ENCODE measurements at places on chromosomes 11 and 22. TPM values are rescaled to one million over a fixed set of nuclear protein-coding genes. Genes with fewer than 3 reads are reported as not detected.
A peak's percentile ranks its signal among the peaks of the same experiment; 100 is the strongest.

PLEKHB1 gene
- total RNA-seq, result 21.0 TPM

BMAL1 gene
- 20.6 TPM for total RNA-seq

GDPD4 gene
- total RNA-seq, result not detected

DNA sequence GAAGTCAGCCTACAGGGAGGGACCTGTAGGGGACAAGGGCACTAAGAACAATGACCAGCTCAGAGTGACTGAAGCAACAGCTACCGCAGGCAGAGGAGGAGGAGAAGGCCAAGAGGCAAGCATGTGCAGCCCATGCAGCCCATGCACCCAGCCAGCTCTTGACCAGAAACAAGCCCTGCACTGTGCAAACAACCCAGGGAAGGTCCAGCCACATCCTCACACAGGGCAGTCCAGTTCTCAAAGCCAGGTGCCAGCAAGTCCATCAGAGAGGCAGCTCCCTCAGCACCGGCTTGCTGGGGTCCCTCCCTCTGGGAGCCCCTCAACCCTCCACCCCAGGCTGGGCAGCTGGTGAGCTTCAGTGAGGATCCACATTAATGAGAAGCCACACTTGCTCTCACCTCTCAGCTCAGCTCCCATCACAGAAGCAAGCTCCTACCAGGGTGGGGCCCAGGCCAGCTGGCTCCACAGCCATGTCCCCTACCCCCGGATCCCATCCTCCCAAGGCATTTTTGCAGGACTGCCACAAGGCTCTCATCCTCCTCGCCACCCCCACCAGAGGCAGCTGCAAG lies 7.1 kb downstream of the DGCR2 start:
- no peak for DNase-seq

GRCh38 chr22:37643225-37643847 lies 3.9 kb downstream of the SH3BP1 start:
- peak; percentile 87 for DNase-seq

DNA sequence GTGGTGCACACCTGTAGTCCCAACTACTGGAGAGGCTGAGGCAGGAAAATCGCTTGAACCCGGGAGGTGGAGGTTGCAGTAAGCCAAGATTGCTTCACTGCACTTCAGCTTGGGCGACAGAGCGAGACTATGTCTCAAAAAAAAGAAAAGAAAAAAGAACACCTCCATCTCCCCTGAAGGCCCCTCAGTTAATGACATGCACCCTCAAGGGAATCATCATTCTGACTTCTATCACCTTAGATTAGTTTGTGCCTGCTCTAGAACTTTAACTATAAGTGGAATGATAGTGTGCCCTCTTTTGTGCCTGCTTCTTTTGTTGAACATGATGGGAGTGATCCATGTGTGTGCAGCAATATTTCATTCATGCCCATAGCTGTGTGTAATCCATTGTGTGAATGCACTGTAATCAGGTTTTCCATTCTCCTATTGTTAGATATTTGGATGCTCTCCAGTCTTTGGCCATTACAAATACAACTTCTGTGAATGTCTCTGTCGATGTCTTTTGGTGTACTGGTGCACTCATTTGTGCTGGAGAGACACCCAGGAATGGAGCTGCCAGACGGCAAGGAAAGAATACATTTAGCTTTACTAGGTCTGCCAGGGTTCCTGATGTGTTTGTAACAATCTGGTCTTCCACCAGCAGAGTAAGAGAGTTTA lies 883 bp upstream of the VPREB3 start:
- DNase-seq, result no peak

GRCh38 chr11:134366254-134366653 lies 34.5 kb downstream of the GLB1L2 start:
- DNase-seq, result no peak

- no peak for DNase-seq
Observed at GRCh38 chr11:27672836-27673464, 27.3 kb downstream of the BDNF start.

DNA sequence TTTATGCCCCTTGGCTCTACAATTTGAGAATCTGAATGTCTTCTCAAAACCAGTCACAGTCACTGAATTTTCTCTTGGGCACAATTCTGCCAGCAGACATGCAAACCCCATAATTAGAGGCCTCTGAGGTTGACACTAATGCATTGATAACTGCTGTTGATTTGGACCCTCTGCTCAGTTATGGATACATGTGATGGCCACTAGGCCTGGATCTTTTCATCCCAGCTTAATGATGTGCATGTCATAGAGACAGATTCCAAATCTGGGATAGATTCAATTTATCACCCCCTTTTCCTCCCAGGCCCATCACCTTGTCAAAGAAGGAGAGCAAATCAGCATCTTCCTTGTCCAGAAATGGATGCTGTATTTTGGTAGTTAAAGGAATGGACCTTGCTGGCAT lies 92.2 kb downstream of the C11orf91 start:
- no peak for DNase-seq

- no peak for DNase-seq
Observed at GRCh38 chr11:80320765-80321164, 879.9 kb upstream of the TENM4 start.

DNA sequence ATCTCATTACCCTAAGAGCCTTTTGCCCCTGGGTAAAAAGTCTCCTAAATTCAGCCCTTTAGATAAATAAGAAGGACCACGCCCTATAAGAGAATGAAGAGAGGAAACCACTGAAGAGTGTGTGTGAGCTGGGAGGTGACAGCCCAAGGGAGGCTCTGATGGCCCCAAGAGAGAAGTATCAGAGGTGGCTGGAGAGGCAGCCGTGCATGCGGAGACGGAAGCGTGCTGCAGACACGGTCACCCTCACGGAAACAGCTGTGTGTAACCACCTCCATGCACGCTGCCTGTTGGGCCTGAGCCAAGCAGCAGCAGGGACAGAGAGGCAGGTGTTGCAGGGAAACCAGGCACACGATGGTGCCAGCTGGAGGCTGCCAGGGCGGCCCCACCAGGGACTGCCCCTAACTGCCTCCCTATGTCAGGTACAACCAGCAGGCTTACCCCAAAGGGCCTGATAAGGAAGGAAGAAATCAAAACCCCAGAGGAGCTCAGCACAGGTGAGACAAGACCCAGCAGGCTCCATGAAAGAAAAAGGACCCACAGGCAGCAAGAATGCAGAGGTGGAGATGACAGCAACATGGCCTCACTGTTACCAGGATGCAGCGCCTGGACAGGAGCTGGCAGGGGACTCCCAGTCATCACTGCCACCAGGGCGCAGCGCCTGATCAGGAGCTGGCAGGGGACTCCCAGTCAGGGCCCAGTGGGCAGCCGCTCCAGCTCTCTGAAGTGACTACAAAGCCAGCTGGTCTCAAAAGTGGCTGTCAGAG lies 7.8 kb downstream of the LARGE2 start:
- peak; percentile 87 for DNase-seq

GRCh38 chr11:111091321-111091938 lies 154.1 kb upstream of the POU2AF2 start:
- no peak for DNase-seq

DNA sequence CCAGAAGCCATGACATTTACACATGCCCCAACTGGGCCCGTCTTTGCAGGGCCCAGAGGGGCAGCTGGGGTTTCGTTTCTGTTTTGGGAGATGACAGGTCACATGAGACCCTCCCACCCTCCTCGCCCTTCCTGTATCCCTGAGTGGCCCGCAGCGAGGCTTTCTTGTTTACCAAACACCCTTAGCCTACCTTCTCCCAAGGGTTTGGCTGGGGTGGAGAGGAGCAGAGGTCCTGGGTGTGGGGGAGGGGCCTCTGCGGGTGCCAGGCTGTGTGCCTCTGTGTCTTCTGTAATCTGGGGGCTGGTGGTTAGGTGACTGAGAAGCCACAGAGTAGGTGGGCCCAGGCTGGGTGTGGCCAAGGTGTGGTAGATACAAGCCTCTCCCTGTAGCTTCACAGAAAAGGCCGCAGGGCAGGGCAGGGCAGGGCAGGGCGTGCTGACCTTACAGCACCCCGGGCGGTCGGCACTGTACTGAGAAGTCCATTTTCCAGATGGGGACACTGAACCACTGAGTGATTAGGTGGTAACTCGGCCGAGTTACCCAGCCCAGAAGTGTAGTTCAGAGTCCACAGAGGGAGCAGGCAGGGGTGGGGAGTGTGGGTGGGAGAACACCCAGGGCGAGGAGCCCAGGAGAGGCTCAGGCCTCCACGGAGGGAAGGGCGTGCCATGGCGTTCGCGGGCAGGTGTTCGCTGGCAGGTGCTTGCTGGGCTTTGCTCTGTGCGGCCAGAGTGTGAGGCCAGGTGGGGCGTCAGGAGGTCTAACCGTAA lies 8.7 kb downstream of the PRR5 start:
- no peak for DNase-seq

DNA sequence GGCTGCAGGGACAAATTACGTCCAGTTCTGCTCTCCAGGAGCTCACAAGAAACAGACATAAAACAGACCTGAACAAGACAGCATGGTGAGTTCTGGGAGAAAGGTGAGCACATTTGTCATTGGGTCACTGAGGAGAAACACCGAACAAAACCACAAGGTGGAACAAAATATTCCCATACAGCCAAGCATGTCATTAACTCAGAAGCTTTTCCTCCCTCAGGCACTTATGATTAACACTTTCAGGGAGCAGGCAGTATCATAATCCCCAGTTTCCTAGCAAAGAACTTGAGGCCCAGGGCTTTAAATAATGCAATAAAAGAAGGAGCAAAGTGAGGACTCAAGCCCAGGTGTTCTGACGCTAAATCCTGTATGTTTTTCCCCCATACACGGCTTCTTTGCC lies 43.0 kb downstream of the P4HA3 start:
- no peak for DNase-seq

Measured in kidney (tissue), 22 donors.